Spinal cord (tissue), 10 donors: ENCODE measurements at places on chromosomes 6 and 20.

DNA sequence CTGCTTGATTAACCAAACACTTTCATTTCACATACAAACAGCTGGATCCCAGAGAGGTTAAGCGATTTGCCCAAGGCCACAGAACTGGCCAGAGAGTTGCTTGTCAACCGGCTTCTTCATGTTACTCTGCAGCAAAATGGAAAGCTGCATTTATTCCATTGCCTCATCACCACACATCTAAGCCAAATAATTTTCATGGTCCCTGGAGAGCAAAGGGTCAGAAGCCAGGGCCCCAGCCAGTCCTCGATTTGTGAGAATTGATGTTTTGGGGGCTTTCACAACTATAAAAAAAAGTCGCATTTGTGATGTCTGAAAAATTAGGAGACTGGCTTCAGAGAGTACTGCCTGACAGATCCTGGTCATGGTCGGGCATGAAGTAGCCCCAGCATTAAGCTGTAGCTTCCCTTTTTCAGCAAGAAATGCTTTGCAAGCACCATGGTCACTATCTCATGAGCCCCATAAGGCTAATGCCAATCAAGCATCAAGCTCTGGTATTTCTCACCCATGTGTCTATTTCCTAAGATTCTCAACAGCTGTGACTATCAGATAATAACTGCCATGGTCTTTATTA lies 95.8 kb downstream of the BANF2 start:
- no peak for DNase-seq

- no peak for DNase-seq
These were observed 45.5 kb downstream of the PRL start for GRCh38 chr6:22251348-22251747.

GRCh38 chr6:44966449-44967092 lies 361.6 kb upstream of the RUNX2 start:
- DNase-seq, result no peak

DNA sequence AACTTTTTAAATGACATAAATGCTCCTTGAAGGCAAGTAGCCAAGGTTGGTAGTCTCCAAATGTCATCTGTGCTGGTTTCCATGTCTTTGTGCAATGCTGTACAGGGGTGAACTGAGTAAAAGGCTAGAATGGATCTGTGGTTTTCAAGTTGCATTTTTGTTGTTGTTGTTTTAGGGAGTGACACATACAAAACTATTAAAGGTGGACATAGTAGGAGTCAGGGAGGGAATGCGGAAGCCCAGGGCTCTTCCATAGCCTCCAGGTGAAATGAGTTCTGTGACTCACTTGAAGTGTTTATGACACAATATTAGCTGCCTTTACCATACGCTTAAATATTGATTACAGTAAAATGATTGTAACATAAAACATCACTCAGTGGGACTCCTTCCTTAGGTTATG lies 22.5 kb upstream of the QKI start:
- DNase-seq, result no peak

GRCh38 chr6:81998432-81998831 lies 246.0 kb upstream of the TENT5A start:
- DNase-seq, result no peak
